ENCODE measurements at places on chromosomes 13 and 19.

DNA sequence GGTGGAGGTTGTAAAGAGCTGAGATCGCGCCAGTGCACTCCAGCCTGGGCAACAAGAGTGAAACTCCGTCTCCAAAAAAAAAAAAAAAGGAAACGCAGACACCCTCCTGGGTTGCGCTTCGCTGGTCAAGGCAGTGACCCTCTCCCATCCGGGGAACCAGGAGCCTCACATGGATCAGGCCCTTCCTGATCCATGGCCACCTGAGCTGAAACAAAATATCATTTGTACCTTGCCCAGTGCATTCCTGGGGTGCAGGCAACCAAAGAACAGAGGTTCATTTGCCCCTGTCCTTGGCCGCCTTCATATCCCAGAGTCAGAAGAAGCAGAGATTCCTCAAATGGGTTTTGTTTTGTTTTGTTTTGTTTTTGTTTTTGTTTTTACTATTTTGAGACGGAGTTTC, 8.0 kb upstream of the LSM4 start:
- no peak for DNase-seq

GRCh38 chr13:65971541-65971940, 1258.6 kb downstream of the PCDH9 start:
- no peak for DNase-seq

GRCh38 chr19:51735759-51736449, 12.1 kb upstream of the HAS1 start:
- DNase-seq, result no peak

- DNase-seq, result no peak
Measured at GRCh38 chr13:63409791-63410351, 1994.2 kb upstream of the PCDH20 start.

DNA sequence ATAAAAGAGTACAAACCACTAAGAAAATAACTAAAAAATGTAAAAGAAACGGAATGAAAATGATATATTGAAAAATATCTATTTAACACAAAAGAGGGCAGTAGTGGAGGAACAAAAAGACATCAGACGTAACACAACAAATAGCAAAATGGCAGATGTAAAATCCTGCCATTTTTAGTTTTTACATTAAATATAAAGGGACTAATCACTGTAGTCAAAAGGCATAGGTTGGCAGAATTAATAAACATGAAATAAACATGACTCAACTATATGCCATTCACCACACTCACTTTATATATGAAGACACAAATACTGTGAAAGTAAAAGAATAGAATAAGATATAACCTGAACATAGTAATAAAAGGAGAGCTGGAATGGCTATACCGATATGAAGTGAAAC, 11.0 kb downstream of the MTUS2 start:
- no peak for DNase-seq

- DNase-seq, result peak; percentile 70
Measured at GRCh38 chr19:19606021-19606420, 12.5 kb downstream of the PBX4 start.

- DNase-seq, result no peak
Measured at GRCh38 chr19:34454091-34454490, 25.9 kb downstream of the UBA2 start.

DNA sequence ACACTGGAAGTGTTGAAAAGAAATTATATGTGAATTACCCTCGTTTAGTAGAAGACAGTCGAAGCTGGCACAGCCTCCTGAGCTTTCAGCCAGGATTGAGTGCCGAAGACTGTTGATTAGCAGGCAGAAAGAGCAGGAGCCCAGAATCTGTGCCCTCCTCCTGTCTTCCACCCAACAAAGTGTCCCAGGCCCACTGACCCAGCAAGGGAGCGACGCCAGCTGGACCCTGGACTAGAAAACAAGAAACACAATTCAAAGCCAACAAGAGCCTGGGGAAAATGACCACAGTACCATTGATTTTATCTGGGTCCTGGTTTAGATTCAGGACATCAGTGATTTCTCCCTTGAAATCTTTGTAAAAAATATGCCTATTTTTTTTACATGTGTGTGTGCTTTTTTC, 120.7 kb downstream of the RXFP2 start:
- DNase-seq, result no peak

Data from CD8-positive, alpha-beta T cell (primary cell).